Cerebellar cortex (tissue), 1 donor: ENCODE measurements at places on chromosomes 5 and 9.

DNA sequence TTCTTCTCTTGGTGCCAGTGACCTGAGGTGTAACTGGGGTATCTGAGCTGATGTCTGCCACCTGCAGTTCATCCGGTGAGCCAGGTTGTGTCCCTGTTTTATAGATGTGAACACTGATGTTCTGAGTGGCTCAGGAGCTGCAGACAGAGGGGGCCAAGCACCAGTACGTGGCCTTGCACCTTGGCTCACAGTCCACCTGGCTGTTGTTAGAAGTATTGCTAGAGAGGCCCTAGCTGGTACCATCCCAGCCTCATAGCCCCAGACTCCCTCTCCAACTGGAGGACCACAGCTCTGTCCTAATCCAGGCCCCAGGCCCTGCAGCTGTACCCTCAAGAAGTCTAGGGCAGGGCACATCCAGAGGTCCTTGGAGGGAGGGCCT is 16.2 kb downstream of the PHF2 start:
- no peak for DNase-seq

- DNase-seq = no peak
These were observed 534.3 kb upstream of the ST8SIA4 start for GRCh38 chr5:101437351-101437750.

GRCh38 chr9:5493679-5494511 is 16.4 kb upstream of the PDCD1LG2 start:
- no peak for DNase-seq

DNA sequence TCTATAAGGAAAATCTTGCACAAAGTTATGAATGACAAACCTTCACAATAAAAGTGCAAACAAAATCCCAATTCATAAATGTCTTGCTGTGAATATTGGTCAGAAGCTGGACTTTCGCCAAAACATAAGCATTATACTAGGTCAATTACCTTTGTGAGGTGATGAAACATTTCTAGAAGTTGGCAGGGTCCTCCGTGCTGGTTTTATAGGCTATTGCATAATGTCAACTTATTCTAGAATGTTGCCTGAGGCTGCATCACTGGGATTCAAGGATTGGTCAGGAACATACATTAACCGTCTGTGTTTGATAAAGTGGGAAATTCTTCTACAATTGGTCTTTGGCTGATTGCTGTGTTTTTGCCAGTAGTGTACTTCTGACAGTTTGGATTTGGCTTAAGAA is 49.8 kb upstream of the PALM2AKAP2 start:
- no peak for DNase-seq

- DNase-seq = peak; percentile 40
These were observed 53.2 kb upstream of the FBXW11 start for GRCh38 chr5:172059661-172060100.

GRCh38 chr5:171094356-171094755 is 214.7 kb upstream of the TLX3 start:
- DNase-seq = no peak

GRCh38 chr9:82091610-82092009 is 103.0 kb downstream of the SPATA31D1 start:
- no peak for DNase-seq

- DNase-seq = peak; percentile 28
These were observed 159.9 kb downstream of the FANCC start for GRCh38 chr9:95157481-95158151.

DNA sequence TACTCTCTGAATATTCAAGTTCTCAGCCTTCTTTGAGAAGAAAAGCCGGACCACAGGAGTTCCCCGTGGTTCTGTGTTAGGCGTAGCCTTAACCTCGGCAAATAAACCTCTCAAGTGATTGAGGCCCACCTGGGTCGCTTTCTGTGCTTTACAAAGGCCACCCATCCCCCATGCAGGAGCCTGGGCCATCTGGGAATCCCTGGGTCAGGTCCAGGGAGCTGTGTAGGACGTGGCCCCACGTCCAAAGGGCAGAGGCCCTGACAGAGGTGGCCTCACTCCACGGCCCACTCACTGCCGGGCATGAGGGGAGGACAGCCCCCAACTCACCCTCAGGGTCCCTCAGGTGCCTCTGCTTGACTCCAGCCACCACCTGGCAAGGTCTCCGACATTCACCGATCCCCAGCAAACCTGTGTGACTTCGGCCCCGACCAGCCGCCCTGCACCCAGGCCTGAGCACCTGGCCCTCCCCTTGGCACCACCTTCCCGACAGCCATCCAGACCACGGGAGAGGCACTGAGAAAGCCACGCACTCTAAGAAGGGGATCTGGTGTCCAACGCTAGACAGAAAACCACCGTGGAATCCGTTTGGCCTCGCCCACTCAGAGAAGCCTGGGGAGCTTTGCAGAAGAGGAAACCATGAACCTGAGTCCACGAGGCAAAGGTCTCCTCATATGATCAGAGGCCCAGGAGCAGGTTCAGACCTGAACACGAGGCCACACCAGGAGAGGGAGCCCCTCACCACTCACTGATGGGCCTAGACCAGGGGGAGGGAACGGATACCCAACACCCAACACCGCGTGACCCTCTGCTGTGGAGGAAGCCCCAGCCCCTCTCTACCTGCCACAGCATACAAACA is 4.5 kb downstream of the SLC12A7 start:
- DNase-seq = no peak

DNA sequence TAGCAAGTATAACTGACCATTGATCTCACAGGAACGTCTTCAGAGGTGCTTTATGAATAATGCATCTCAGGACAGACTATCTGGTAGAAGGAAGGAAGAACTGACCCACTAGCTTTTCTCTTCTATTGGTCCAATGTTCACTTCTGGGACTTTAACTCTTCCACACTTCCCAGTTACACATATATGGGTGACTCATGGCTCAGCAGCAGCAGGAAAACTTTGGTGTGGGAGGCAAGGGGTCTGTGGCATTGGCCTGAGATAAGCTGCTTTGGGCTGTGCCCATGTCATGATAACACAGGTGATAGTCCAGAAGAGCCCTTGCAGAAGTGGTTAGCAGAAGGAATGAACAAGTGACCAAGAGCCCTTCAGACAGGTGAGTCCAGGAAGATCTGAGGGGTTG is 148.8 kb downstream of the RAB3C start:
- DNase-seq = no peak

- no peak for DNase-seq
These were observed 347.6 kb downstream of the PTPRD start for GRCh38 chr9:10265153-10265631.

DNA sequence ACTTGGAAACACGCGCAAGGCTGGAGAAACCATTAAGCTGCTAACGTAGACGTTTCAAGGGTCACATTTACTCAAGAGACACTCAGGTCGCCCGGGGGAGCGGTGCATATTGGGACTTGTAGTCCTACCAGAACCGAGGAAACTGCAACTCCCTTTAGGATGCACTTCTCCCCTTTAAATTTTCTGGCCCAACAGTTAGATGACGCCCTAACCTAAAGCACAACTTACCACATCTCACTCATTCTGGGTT is 384 bp upstream of the DMXL1 start:
- no peak for DNase-seq

GRCh38 chr9:119360237-119360636 is 9.0 kb downstream of the BRINP1 start:
- no peak for DNase-seq

DNA sequence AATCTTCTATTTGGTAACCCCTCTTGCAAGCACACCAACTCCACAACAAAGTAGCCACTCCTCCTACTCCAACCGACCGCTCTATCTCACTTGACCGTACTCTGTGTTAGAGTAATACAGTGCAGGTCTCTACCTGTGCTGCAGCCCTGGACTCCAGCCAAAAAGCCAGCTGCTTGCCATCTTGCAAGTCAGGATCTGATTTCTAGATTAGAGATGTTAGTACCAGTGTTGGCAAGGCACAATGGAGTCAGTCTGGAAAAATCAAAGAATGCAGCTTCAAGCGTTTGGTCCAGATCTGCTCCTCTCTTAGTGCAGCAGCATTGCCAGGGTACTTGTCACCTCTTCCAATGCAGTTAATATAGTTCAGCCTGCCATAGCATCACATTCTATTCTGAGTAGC is 477.6 kb downstream of the ZSWIM6 start:
- peak; percentile 40 for DNase-seq

GRCh38 chr9:89515416-89515815 is 17.5 kb upstream of the SEMA4D start:
- peak; percentile 94 for DNase-seq

DNA sequence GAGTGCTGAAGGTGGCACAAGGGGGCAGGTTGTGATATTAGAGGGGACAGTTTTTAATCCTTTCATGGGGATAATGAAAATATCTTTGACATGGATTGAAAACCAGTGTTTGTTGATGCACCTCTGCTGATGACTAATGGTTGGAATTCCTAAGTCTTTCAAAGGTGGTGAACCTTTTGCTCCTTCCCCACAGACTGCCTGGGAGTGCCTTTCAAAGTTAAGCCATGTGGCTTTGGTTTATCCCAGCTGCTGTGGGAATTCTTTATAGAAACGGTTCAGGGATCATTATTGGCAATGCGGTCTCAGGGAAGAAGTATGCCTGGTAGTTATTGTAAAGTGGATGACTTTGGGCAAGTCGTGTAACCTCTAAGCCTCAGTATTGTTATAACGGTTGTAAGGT is 45.7 kb downstream of the PIP5K1B start:
- no peak for DNase-seq

DNA sequence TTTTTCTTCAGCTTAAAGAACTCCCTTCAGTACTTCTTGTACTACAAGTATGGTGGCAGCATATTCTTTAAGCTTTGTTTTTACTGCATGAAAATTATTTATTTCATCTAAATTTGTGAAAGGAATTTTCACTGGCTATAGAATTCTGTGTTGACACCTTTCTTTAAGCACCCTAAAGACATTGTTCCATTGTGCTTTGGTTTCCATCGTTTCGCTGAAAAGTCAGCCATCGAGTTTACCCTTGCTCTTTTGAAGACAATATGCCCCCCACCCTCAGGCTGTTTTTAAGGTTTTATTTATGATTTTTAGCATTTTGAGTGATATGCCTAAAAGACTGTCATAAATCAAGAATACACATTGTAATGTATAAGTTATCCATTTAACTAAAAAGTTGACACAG is 27.3 kb upstream of the COL5A1 start:
- no peak for DNase-seq

GRCh38 chr5:87411973-87412629 is 629 bp downstream of the CCNH start:
- peak; percentile 57 for DNase-seq

DNA sequence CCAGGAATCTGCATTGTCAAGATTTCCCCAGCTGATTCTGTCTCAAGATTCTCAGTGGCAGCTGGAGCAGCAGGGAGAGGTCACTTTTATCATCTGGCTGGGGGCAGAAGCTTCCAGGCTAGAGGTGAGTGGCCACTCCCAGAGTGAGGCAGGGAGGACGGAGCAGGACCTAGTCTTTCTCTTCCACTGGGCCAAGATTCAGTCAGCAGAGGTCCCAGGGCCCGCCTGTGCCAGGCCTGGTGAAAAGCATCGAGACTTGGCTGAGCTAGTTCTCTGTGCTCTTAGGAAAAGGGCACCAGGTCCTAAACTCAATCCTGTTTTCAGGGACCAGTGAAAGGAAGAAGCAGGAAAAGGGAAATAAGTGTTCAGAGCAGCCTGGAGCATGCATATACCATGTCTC is 46.6 kb downstream of the IRX1 start:
- DNase-seq = no peak

DNA sequence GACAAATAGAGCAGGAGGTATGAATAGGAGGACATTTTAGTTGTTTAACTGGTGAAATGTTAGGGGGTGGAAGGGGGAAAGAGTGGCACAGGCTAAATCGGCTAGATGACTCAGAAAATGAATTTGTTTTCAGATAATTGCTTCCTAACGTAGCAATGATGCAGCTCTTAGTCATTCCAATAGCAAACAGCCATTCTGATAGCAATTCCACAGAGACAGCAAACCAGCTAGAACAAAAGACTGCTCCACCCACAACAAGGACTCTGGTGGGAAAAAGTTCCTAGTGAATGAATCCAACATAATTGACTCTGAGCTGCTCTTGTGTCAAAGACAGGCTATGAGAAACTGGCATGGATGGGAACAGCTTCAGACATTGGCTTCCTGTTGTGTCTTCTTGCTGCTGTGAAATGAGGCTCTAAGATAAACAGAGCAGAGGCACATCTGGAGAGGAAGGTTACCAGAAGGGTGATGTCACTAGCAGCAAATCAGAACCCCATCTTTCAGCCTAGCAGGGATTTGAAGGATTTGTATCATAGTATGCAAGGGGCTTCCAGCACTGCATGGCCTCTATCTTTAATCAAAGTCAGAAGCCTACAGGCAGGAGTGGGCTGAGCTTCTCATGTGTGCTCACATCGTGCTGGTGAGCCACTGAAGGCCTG is 28.1 kb upstream of the F2RL1 start:
- DNase-seq = no peak

DNA sequence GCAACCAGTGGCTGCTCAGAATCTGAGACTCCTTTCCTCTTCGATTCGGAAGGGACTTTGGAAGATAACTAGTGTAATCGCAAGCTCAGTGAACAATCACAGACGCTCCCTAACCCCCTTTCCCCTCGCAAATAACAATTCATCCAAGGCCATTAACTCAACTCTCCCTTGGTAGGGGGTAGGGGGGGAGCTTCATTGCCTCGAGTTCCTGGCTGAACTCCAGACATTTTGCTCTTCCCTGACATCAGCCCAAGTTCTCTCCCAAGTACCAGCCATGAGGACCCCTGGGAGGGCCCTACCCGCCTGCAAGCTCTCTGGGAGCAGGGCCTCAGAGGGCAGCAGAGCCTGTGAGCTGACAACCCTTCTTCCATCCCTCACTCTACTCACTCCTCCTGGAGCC is 8.4 kb downstream of the FAM163B start:
- DNase-seq = no peak

DNA sequence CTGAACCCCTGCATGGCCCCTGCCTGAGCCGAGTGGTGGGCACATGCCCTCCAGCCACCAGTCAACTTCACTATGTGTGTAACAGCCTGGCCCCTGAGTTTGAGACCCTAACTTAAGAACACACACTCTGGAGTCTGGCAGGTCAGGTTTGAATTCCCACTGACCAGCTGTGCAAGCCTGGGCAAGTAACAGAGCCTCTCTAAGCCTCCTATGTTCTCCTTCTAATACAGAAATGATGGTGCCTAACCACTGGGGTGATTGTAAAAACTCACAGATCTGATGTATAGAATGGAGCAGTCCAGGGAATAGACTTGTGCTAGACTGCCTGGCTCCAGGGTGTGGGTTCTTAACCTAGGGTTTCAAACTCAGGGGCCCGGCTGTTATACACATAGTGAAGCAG is 16.7 kb upstream of the AKNA start:
- no peak for DNase-seq

- DNase-seq = no peak
These were observed 35.5 kb upstream of the CDKN2B start for GRCh38 chr9:22044583-22044982.
